ENCODE measurements at places on chromosomes 7 and 10.

- DNase-seq: no peak
Measured at GRCh38 chr10:132845041-132845551, 59.1 kb upstream of the NKX6-2 start.

DNA sequence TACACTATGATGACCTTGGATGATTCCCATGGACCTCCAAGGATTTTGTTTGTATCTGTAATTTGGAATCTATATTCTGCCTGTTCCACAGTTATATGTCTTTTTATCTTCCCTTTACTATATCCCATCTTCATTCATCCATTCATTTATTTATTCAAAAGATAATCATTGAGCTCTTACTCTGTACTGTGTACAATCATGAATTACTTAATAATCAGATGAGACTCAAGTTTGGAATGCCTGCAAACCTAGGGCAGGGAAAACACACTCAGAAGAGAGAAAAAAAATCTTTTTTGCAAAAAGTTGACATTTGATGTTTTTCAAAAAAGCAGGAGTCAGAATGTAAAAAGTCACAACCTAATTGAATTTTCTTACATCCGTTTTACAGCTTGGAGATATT, 170.2 kb upstream of the GNAI1 start:
- DNase-seq: no peak

- peak; percentile 68 for DNase-seq
Measured at GRCh38 chr10:133276435-133277201, at the start of gene ADAM8. TSS of gene ADAM8 (minus strand) at chr10:133276868. CDS start at chr10:133276817, 51 bp downstream.

GRCh38 chr10:29131952-29132547, 156.8 kb upstream of the LYZL1 start:
- no peak for DNase-seq

DNA sequence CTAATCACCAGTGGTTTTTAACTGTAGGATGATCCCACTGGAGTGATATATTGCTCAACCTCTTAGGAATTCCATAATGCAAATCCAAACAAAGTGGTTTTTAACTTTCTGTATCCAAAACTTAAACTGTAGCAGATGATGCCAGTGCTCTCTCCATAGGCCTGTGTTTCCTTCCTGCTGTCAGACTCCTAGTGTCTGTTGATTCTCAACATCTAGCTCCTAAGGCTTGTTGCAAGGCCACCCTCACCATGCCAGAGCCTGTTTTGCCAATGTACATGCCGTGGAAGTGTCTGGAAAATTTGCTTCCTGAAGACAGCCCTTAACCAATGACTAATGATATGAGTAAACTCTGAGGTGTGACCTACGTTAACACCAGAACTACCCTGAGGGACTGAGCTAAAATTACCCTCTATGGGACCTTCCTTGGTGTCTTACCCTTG, 39.3 kb downstream of the C1GALT1 start:
- peak; percentile 44 for DNase-seq

DNA sequence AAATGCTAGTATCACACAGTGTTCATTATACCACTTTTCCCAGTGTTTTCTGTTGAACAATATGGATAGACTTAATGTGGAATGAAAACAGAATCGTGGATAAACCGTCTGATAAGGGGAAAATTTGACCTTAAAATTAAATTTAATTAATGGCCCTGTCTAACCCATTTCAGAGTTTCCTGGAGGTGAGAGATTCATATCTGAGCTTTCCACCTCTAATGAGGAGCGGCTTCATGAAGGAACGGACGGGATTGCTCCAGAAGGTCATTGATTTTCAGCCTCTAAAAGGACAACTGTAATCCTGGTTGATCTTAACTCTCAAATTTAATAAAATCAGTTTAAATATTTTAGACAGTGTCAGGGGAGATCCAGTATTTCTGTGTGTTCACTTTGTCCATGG, 874.9 kb downstream of the GRID1 start:
- no peak for DNase-seq

DNA sequence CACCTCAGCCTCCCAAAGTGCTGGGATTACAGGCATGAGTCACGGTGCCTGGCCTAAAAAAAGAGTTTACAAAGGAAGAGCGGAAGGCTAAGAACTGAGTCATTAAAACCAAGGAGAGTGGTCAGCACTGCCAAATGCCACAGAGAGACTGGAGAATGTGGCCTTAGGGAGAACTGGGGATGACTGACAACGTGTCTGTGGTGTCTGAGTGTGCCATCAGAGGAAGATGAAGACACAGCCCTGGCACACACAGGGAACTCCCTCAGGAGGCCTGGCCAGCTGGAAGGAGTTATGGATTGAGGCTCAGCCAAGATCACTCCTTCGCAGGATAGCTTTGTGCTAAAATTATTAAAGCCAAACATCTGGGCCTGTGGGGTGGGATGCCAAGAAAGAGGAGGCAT, 3.9 kb upstream of the INA start:
- DNase-seq: peak; percentile 95

DNA sequence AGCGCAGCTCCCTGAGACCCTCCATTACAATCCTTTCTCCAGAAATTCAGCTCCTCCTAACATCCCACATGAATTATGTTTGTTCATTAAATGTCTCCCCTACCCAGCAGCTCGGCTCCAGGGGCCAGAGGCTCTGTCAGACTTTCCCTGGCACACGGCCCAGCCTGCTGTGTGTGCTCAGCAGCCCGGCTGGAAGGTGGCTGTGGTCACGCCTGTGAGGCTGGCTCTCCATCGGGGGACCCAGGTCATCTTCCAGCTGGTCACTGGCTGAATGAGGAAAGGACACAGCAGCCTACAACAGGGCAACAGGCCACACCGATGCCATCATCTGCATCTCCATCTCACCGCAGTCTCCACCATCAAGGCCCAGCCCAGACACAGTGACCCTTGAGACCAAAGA, 219.8 kb downstream of the MAD1L1 start:
- peak; percentile 81 for DNase-seq

DNA sequence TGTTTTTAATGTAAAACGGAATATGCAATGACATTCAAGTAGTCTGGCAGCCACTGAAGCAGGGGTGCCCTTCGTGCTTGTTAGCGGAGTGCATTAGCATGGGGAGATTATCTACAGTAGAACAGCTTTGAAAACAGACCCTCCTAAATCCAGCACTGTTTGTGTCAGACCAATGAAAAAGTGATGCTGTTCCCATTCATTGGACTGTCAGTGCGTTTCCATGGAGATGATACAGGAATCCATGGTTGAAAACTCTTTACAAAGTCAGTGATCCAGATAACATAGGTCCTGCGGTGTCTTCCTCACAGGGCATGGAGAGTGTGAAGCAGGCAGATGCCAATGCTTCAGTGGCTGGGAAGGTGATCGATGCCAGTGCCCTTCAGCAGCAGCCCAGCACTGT, 73.6 kb downstream of the ITGB8 start:
- no peak for DNase-seq

DNA sequence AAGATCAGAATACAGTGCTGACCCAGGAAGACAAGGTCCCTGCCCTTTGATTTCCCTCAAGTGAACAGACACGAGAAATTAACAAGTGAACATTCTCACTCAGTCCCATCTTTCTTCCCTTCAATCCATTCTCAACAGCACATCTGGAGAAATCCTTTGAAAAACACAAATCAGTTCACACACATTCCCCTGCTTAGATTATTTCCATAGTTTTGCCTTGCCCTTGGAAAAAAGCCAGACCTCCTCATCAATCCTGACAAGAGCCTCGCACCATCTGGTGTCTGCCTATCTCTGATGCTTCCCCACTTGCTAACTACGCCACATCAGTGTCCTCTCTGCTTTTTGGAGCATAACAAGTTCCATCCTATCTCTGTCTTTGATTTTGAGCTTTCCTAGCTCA, 94.4 kb upstream of the KIAA1217 start:
- no peak for DNase-seq

DNA sequence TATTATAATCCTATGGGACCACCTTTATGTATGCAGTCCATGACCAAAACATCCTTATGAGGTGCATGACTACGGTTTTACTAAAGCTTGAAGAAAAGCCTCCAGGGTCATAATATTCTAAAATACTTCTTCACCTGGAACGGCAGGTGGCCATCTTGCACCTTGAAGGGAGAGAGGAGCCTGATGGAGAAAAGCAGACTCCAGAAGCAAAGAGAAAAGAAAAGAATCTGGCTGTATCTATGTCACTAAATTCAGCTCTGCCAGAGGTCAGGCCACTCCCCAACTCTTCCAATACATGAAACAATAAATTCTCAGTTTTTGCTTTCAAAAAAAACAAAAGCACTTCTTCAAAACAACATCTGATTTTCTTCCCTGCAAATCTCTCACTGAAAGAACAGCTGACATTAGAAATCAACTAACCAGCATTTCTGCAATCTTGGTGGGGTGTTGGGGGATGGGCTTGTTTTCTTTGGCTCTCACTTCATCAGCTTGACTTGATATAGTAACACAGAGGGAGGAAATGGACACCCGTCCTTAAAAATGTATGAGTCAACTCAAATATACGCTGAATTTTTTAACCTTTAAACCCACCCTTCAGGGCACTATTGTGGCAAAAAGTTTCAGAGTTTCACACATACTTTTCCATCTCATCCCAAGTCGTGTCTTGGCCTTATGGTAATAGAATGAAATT, 21.7 kb downstream of the HIBADH start:
- DNase-seq: peak; percentile 13

DNA sequence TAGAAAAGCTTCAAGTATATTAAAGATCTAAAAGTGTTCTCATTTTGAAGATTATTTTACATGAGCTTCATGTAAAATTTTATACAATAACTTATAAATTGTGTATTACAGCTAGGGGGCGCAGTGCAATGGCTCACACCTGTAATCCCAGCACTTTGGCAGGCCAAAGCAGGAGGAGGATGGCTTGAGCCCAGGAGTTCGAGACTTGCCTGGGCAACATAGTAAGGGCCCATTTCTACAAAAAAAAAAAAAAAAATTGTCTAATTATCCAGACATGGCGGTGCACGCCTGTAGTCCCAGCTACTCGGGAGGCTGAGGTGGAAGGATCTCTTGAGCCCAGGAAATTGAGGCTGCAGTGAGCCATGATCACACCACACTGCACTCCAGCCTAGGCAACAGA, 16.6 kb downstream of the ACBD5 start:
- DNase-seq: peak; percentile 12

- DNase-seq: no peak
Measured at GRCh38 chr7:25314094-25314730, 85.9 kb upstream of the NPVF start.

DNA sequence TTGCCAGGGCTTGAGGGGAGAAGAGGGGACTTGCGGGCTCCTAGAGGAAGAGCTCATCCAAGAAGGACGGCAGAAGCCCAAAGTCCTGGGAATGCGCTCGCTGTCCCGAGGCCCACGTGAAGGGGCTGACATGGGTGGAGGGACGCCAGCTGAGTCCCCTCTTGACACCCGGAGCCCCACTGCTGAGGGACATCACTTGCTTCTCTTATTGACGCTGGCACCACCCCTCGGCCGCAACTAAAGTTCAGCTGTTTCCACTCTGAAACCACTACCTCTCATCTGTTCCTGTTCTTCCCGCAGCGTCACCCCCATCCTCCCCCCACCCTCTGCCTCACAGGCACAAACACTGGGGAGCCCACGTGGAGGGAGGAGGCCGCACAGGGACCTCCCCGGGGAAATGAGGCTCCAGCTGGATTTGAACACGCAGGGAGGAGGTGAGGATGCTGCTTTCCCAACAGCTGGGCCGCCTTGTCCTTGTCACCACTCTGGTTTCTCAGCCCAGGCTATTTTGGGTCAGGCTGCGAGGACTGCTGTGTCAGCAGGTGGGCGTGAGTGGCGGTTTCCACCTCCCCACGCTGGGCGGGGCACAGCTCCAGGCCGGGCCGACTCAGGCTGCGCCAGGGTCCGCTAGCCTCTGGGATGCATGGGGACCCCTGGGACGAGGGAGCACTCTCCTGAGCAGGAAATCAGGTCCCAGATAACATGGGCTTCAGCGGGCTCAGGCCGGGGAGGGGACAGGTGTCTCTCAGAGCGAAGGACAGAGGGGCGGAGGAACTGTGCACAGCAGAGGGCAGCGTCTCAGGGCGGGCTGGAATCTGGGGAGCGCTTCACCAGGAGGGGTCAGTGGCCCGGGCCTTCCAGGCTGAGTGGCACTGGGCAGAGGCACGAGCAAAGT, 156.3 kb downstream of the ZNF248 start:
- DNase-seq: peak; percentile 4

DNA sequence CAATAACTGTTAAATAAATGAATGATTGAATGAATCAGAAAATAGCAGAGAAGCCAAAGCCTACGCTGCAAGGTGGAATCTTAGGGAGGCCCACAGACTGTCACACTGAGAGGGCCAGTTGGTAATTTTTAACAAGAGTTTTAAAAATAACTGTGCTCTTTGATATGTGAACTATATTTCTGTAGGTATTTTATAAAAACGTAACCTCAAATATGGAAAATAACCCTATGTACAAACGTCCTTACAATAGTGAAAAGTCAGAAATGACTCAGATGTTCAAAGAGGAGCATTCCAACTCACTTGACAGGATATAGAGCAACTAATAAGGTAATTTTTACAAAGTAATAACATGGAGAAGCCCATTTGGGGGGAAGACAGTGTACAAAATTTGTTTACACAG, 18.9 kb upstream of the TMEM273 start:
- DNase-seq: no peak

DNA sequence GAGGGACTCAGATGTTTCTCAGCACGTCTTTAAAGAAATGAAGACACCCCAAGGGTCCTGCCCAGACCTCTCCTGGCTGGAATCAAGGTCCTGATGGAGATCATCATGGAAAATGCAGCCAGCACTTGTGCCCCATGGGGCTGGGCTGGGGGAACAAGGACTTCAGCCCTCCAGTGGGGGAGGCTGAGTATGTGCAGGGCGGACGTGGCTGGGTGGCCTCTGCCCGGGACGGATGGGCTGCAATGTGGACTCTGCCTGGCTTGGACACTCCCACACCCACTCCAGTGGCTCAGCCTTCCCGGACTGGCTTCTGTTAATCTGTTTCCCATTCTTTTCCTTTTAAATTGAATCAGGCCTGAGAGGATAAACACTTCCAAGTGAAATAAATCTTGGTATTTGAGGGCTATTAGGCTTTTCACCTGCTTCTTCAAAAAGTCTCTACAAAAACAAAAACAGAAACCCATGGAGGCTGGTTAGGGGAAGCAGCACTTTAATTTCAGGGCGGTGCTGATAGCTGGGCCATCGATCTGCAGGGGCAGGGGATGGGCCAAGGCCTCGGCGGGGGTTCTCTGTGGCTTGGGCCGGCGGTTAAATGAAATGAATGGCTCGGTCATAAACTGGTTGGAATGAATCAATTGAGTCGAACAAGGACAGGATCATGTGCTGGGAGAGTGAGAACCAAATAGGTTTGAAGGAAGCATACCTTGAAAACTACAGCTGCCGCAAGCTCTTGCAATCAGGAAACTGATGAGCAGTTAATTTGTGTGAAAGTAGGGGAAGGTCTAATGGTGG, 51.4 kb downstream of the ADARB2 start:
- DNase-seq: no peak

DNA sequence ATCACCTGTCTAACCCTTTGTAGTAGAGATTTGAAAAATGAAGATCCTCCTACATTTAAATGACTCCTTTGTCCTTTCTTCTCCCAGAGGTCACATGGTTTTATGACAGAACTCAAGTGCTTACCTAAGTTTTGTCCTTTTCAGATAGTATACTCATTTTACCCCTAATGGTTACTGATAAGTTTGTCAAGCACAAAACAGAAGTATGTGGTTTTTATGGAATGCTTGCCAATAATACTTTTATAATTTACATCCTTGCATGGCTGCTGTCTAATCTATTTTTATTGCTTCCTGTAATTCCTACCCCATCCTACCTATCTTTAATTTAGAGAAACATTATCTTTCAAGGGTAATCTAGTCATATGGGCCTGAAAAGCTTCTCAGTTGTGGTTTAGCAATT, 37.5 kb downstream of the HELLS start:
- no peak for DNase-seq

- no peak for DNase-seq
Measured at GRCh38 chr7:128379900-128380479, 18.5 kb upstream of the PRRT4 start.

GRCh38 chr7:42381161-42381560, 144.2 kb upstream of the GLI3 start:
- DNase-seq: no peak

Measured in AG20443 (cell line).